ENCODE measurements at places on chromosomes 13 and 19.
A peak's percentile ranks its signal among the peaks of the same experiment; 100 is the strongest.

GRCh38 chr19:17112700-17113099 lies 37.1 kb downstream of the MYO9B start:
- DNase-seq: no peak
- H3K4me1 ChIP-seq: peaks cover 66% of the 10 kb centered on the region
- H3K27ac ChIP-seq: peak overlapping the region; percentile 18
- H3K36me3 ChIP-seq: peaks cover 71% of the 10 kb centered on the region

GRCh38 chr13:104288496-104288895 lies 1222.3 kb upstream of the SLC10A2 start:
- H3K4me1 ChIP-seq: no peaks in the 10 kb centered on the region
- no peaks in the 10 kb centered on the region for H3K27me3 ChIP-seq
- DNase-seq: no peak
- no peaks in the 10 kb centered on the region for H3K36me3 ChIP-seq
- no peak overlapping the region for H3K4me3 ChIP-seq

- peaks cover 19% of the 10 kb centered on the region for H3K36me3 ChIP-seq
- no peak overlapping the region for H3K27ac ChIP-seq
- peaks cover 6% of the 10 kb centered on the region for H3K4me1 ChIP-seq
These were observed 84.8 kb downstream of the SLC7A1 start for GRCh38 chr13:29510651-29511084.

GRCh38 chr13:28751175-28751960 lies 32.6 kb upstream of the SLC46A3 start:
- no peak for DNase-seq
- peaks cover 38% of the 10 kb centered on the region for H3K4me1 ChIP-seq
- no peak overlapping the region for H3K27ac ChIP-seq

DNA sequence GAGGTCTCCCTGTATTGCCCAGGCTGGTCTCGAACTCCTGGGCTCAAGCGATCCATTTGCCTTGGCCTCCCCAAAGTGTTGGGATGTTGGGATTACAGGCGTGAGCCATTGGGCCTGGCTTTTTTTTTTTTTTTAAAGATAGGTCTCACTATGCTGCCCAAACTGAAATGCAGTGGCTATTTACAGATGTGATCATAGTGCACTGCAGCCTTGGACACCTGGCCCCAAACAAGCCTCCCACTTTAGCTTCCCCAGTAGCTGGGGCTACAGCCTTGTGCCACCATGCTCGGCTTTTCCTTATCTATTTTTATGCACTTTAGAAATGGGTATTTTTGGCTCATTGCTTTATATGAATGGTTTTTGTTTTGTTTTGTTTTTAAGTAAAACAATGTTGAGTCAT lies 37.4 kb downstream of the LSM14A start:
- no peaks in the 10 kb centered on the region for H3K4me1 ChIP-seq
- H3K27me3 ChIP-seq: no peaks in the 10 kb centered on the region
- peaks cover 31% of the 10 kb centered on the region for H3K36me3 ChIP-seq
- no peak overlapping the region for H3K4me3 ChIP-seq

DNA sequence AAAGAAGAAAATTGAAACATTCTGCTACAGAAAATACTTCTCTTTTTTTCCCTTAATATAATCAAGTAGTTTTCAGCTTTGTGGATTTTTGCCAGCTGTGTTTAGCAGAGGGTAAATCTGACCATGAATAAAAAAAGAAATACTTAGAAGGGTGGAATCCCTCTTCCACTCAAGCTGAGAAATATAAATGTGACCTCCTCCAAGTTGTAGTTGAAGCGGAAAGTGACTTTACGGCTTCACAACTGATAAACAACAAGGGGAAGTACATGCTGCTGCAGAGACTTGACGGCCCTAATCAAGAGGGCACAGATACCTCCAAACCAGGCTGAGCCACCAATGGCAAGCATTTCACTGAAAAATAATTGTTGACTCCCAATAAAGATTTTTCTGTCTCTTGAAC lies 785.0 kb downstream of the SLITRK5 start:
- H3K36me3 ChIP-seq: no peaks in the 10 kb centered on the region
- H3K4me1 ChIP-seq: no peaks in the 10 kb centered on the region
- H3K27ac ChIP-seq: no peak overlapping the region
- no peak overlapping the region for H3K4me3 ChIP-seq

DNA sequence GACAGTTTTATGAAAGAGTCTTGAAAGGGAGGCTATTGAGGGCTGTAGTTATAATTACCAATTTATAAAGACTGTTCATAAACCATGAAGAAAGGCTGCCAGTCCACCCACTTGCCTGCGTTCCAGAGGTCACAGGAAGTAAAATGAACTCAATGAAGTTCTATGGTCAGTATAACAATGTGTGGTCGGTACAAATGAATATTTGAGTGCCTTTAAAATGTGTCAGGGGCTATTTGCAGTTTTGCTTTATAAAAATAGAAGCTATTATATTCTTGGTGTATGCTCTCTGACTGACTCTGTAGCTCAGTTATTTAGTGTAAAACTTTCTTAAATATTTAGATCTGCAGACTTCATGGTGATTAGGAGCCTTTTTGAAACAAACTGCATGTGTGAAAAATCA lies 47.0 kb downstream of the ESD start:
- peaks cover 52% of the 10 kb centered on the region for H3K4me1 ChIP-seq
- H3K4me3 ChIP-seq: no peak overlapping the region
- peaks cover 63% of the 10 kb centered on the region for H3K36me3 ChIP-seq
- no peaks in the 10 kb centered on the region for H3K27me3 ChIP-seq
- H3K27ac ChIP-seq: peak overlapping the region; percentile 48
- DNase-seq: no peak

DNA sequence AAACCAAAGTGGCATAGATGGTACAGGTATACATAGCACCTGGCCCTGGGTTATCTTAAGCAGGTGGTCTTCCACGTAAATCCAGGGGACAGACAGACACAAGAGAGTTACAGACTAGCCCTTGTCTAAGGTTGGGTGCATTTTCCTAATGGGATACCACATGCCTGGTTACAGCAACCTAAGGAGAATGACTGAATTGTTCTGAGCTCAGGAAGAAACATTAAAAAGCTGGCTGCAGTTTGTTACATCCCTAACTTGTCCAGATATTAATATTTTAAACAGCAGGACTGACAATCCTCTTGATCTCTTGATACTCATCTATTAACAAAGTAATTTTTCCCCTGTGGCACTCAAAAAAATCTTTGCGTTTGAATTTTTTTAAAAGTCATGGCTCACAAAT lies 102.2 kb upstream of the SERP2 start:
- peaks cover 5% of the 10 kb centered on the region for H3K27me3 ChIP-seq
- H3K36me3 ChIP-seq: peaks cover 9% of the 10 kb centered on the region
- no peak for DNase-seq
- peaks cover 27% of the 10 kb centered on the region for H3K4me1 ChIP-seq

DNA sequence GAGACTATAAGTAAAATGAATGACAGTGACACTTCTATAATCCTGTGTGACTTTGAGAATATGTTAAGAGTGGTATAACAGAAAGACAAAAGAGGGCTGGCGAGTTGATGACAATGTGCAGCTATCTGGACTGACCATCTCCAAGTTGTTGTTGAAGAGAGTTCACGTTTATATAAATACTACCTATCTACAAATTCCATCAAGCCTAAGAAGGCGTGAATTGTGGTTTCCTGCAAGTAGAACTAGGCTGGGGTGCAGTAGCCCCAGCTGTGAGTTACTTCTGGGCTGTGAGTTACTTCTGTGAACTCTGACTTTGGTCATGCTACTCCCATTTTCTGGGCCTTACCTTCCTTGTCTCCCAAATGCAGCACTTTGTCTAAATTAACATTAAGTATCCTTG lies 561.0 kb downstream of the TBC1D4 start:
- H3K4me1 ChIP-seq: no peaks in the 10 kb centered on the region
- no peak overlapping the region for H3K4me3 ChIP-seq
- no peaks in the 10 kb centered on the region for H3K27me3 ChIP-seq
- no peaks in the 10 kb centered on the region for H3K36me3 ChIP-seq

- no peaks in the 10 kb centered on the region for H3K36me3 ChIP-seq
- no peak overlapping the region for H3K27ac ChIP-seq
- H3K4me1 ChIP-seq: no peaks in the 10 kb centered on the region
- no peaks in the 10 kb centered on the region for H3K27me3 ChIP-seq
These were observed 296.7 kb upstream of the DACH1 start for GRCh38 chr13:72163678-72164077.

DNA sequence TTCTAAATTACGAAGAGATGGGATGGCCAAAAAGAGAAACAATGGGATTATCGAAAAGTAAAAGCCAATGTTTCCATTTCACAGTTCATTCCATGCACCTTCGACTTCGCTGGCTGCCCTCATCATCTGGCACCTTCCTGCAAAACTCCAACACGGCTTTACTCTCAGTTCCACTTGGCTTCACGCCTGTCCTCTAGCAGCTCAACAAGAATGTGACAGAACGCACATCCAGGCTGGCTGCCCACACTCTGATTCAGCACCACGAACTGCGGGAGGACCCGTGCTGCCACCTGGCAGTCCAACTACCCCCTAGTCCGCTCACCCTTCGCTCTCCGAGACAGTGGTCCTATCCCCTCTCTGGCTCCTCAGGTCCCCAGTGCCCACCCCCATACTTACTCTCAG lies 11.7 kb downstream of the ATP7B start:
- H3K4me3 ChIP-seq: no peak overlapping the region
- peaks cover 25% of the 10 kb centered on the region for H3K27me3 ChIP-seq
- no peak overlapping the region for H3K27ac ChIP-seq
- H3K36me3 ChIP-seq: no peaks in the 10 kb centered on the region
- no peak for DNase-seq

GRCh38 chr13:58187881-58188280 lies 556.3 kb downstream of the PCDH17 start:
- no peak overlapping the region for H3K4me3 ChIP-seq
- H3K27me3 ChIP-seq: no peaks in the 10 kb centered on the region
- no peaks in the 10 kb centered on the region for H3K36me3 ChIP-seq
- no peak overlapping the region for H3K27ac ChIP-seq

GRCh38 chr19:17479325-17479791 lies 9.0 kb downstream of the SLC27A1 start:
- H3K36me3 ChIP-seq: no peaks in the 10 kb centered on the region
- no peak overlapping the region for H3K27ac ChIP-seq
- no peak overlapping the region for H3K4me3 ChIP-seq
- no peak for DNase-seq
- H3K4me1 ChIP-seq: no peaks in the 10 kb centered on the region

- peaks cover 4% of the 10 kb centered on the region for H3K4me1 ChIP-seq
- no peak overlapping the region for H3K4me3 ChIP-seq
- H3K36me3 ChIP-seq: peaks cover 6% of the 10 kb centered on the region
- H3K27me3 ChIP-seq: no peaks in the 10 kb centered on the region
These were observed 9.5 kb downstream of the GPX4 start for GRCh38 chr19:1113030-1113985.

- H3K4me3 ChIP-seq: no peak overlapping the region
- DNase-seq: no peak
- H3K27ac ChIP-seq: no peak overlapping the region
- H3K27me3 ChIP-seq: no peaks in the 10 kb centered on the region
- no peaks in the 10 kb centered on the region for H3K4me1 ChIP-seq
These were observed 157.9 kb downstream of the PTPRS start for GRCh38 chr19:5182751-5183150.

DNA sequence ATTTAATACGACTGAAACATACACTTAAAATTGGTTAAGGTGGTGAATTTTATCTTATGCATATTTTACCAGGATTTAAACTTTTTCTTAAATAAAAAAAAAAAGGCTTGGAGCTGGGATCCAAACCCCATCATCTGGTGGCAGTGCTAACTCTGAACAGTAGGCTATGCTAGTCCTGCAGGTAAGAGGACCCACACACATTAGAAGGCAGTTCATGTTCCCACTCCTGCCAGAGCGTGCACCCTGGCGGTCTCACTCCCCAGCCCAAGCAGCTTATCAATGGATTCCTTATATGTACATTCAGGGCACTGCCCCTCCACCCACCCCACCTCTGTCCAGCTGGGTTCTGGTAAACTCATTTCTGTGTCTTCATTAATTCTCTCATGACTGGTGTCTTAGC lies 31.3 kb upstream of the CEBPA start:
- no peak for DNase-seq
- H3K4me3 ChIP-seq: no peak overlapping the region
- no peaks in the 10 kb centered on the region for H3K36me3 ChIP-seq
- peaks cover 6% of the 10 kb centered on the region for H3K27me3 ChIP-seq

DNA sequence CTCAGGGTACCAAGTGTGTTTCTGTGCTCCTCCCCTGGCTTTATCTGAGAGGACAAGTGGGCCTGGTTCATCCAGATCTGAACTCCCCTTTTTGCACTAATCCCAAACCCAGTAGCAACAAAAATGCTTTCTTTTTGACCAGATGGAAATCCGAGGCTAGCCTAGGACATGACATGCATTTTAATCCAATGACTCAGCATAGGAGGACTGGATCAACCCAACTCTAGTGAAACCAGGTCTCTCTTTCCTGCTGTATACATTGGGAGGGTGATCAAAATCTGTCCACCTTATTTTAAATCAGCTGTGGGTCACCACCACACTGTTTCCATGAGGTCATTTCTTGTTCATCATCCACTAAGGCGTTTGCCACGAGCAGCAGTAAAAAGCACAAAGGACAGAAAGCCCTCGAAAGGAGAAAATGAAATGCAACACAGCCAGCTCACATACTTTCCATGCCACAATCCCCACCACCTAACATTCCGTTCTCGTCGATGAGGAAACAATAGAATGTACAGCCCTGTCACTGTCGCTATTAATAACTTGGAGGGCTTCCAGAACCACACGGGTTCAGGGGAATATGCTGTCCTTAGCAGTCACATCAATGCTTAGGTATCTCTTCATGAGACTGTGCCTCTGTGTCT lies 543.0 kb downstream of the IRS2 start:
- no peaks in the 10 kb centered on the region for H3K4me1 ChIP-seq
- H3K27ac ChIP-seq: no peak overlapping the region
- no peak for DNase-seq
- no peak overlapping the region for H3K4me3 ChIP-seq

DNA sequence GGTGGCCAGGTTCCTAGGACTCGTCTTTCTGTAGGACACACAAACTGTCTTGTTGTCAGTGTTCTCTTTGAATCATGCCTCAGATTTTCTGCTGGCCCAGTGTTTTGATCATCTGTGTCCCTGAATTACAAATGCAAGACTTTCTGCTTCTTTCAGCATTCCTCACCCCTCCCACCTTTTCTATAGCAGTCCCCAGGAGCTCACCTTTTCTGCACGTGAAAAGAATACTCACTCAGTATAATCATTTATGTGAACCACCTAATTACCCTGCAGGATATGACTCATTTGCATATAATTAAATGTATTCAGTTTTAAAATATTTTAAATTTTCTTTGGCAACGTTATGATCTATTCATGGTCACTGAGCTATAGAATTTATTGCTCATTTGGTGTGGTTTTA lies 389.2 kb downstream of the ITGBL1 start:
- DNase-seq: no peak
- H3K27me3 ChIP-seq: no peaks in the 10 kb centered on the region
- H3K36me3 ChIP-seq: no peaks in the 10 kb centered on the region
- no peaks in the 10 kb centered on the region for H3K4me1 ChIP-seq
- H3K4me3 ChIP-seq: no peak overlapping the region

GRCh38 chr13:21453387-21454081 lies 5.6 kb downstream of the ZDHHC20 start:
- H3K4me1 ChIP-seq: peaks cover 33% of the 10 kb centered on the region
- H3K36me3 ChIP-seq: peaks cover 53% of the 10 kb centered on the region
- DNase-seq: no peak
- no peak overlapping the region for H3K4me3 ChIP-seq

DNA sequence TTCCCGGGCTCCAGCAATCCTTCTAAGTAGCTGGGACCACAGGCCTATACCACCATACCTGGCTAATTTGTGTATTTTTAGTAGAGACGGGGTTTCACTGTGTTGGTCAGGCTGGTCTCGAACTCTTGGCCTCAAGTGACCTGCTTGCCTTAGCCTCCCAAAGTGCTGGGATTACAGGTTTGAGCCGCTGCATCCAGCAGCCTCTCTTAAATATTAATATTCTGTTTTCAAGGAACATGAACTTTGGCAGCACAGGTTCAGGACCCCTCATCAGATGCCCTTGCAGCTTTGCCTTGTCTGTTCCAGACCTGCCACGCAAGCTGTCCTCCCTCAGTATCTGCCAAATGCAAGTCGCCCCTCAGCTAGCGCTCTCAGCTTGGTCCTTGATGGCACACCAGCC lies 166.8 kb downstream of the KCTD15 start:
- no peak overlapping the region for H3K27ac ChIP-seq
- H3K36me3 ChIP-seq: no peaks in the 10 kb centered on the region
- H3K4me1 ChIP-seq: no peaks in the 10 kb centered on the region
- peaks cover 3% of the 10 kb centered on the region for H3K27me3 ChIP-seq

Measured in activated CD8-positive, alpha-beta T cell treated with anti-CD3 and anti-CD28 coated beads, Interleukin-2, amount 10 ng/mL, durations not matched to agents 7 days and 5 days (primary cell).